ENCODE measurements at places on chromosomes 6 and 20. TPM values are rescaled to one million over a fixed set of nuclear protein-coding genes. Genes with fewer than 3 reads are reported as not detected.

Gene MOG
- total RNA-seq: not detected

DNA sequence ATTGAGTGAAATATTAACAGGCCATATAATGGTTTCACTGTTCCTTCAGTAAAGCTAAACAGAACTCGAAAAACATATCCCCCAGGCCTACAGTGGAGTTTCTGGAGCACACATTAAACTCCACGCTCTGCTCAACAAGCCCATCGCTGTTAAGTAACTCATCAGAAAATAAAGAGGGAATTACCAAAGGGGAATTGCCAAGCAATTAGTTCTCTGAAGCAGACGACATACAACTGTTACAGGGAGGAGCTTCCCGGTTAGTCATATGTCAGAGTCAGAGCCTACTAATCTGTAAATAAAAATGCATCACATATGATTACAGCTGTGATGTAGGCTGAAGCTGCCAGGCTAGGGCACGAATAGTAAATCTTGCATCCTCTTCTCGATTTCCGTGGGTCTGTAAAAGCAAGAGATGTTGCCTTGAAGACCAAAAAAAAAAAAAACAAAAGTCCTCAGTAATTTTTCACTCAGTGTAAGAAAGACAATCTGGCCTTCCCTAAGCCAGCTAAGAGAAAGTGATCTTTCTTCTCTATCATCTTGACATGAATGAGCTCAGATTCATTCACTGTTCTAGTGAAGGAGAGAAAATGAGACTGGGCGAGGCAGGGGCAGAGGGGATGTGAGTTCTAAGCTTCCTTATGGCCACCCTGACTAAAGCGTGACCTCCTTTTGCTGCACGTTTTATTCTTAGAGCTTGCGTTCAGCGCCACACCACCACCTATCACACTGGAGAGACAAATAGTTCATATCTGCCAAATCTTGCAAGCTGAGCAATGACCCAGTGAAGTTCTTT, 13.8 kb downstream of the ATXN1 start:
- no peaks in the 10 kb centered on the region for H3K27me3 ChIP-seq
- no peak overlapping the region for H3K4me3 ChIP-seq
- H3K4me1 ChIP-seq: peaks cover 71% of the 10 kb centered on the region
- peaks cover 13% of the 10 kb centered on the region for H3K36me3 ChIP-seq
- H3K27ac ChIP-seq: peak overlapping the region; percentile 88

DNA sequence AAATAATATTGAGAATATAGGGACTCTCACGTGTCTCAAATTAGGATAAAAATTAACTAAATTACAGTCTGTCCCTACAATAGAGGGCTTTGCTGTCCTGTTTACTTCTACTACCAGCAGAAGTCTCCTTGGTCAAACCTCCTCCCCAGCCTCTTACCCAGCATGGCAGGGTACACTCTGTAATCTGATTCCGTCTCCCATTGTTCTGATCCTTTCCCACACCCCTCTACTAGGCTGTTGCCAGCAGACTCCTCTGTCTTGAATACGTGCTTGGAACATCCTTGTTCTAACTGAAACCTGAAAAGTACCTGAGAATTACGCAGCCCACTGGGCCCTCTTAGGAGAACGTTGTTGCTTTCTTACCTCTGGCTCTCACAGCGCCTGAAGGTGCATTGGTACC, 112.2 kb upstream of the PREP start:
- H3K27ac ChIP-seq: no peak overlapping the region
- no peak overlapping the region for H3K4me3 ChIP-seq
- peaks cover 1% of the 10 kb centered on the region for H3K36me3 ChIP-seq
- H3K4me1 ChIP-seq: peaks cover under 1% of the 10 kb centered on the region
- H3K27me3 ChIP-seq: peaks cover 7% of the 10 kb centered on the region

Gene PROCR
- 5.2 TPM for total RNA-seq

GRCh38 chr6:75759207-75759606, 10.2 kb downstream of the MYO6 start:
- DNase-seq: no peak
- no peak overlapping the region for H3K27ac ChIP-seq
- H3K27me3 ChIP-seq: no peaks in the 10 kb centered on the region
- peaks cover 39% of the 10 kb centered on the region for H3K4me1 ChIP-seq

GRCh38 chr6:3455147-3455568, 1.7 kb downstream of the SLC22A23 start:
- no peak overlapping the region for H3K4me3 ChIP-seq
- H3K27ac ChIP-seq: no peak overlapping the region
- no peak for DNase-seq
- peaks cover 18% of the 10 kb centered on the region for H3K4me1 ChIP-seq
- no peaks in the 10 kb centered on the region for H3K27me3 ChIP-seq

Gene CST2
- total RNA-seq: not detected

Gene FNDC1
- total RNA-seq: 10.5 TPM

DNA sequence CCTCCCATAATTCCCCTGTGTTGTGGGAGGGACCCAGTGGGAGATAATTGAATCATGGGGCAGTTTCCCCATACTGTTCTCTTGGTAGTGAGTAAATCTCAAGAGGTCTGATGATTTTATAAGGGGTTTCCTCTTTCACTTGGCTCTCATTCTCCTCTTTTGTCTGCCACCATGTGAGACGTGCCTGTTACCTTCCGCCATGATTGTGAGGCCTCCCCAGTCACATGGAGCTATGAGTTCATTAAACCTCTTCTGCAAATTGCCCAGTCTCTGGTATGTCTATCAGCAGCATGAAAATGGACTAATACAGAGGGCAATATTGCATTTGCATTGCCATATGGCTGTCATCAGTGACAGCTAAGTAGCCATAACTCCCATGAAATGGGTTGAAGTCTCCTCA, 63.2 kb downstream of the ZNF217 start:
- H3K4me3 ChIP-seq: no peak overlapping the region
- H3K36me3 ChIP-seq: no peaks in the 10 kb centered on the region
- DNase-seq: no peak
- H3K27me3 ChIP-seq: peaks cover 1% of the 10 kb centered on the region
- no peak overlapping the region for H3K27ac ChIP-seq
- H3K4me1 ChIP-seq: no peaks in the 10 kb centered on the region

- no peak overlapping the region for H3K27ac ChIP-seq
- peaks cover 8% of the 10 kb centered on the region for H3K4me1 ChIP-seq
- peaks cover 5% of the 10 kb centered on the region for H3K27me3 ChIP-seq
- DNase-seq: no peak
These were observed 13.5 kb downstream of the IL22RA2 start for GRCh38 chr6:137159912-137160311.

GRCh38 chr6:2746557-2747061, 4.1 kb downstream of the MYLK4 start:
- peak overlapping the region; percentile 78 for H3K27ac ChIP-seq
- H3K36me3 ChIP-seq: no peaks in the 10 kb centered on the region
- H3K27me3 ChIP-seq: no peaks in the 10 kb centered on the region
- no peak for DNase-seq
- H3K4me3 ChIP-seq: no peak overlapping the region
- H3K4me1 ChIP-seq: peaks cover 55% of the 10 kb centered on the region

DNA sequence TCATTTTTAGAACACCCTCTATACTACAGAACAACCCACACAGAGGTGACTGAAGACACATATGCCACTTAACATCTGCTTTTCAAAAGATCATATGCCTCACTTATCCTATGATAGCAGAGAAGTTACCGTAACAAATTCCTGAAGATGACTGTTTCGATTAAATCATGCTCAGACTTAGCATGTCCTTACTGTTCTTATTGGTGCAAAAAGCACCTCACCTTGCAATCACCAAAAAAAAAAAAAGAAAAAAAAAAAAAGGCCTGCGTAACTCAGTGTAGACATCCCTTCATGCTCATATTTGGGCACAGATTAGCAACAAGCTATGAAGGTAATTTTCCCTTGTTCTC, 17.7 kb upstream of the DST start:
- peaks cover 44% of the 10 kb centered on the region for H3K4me1 ChIP-seq
- no peaks in the 10 kb centered on the region for H3K27me3 ChIP-seq
- H3K36me3 ChIP-seq: peaks cover 1% of the 10 kb centered on the region
- no peak overlapping the region for H3K27ac ChIP-seq

DNA sequence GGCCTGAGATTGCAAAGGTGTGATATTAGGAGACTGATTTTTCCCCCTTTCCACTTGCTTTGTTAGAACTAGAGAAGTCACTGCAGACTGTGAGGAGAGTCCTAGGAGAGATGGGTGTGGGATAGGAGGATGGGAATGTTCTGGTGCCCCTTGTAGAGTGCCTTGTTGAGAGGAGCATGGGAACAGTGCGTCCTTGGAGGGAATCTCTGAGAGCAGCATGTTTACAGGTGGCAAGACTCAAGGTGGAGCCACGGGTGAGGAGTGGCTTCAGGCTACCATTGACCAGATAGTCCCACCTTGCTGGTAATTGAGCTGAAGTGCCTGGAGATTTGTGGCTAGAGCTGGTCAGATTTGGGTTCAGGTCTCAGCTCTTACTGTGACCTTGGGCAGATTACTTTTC, 6.0 kb downstream of the PLCG1 start:
- peak overlapping the region; percentile 5 for H3K27ac ChIP-seq
- peaks cover 79% of the 10 kb centered on the region for H3K4me1 ChIP-seq
- no peaks in the 10 kb centered on the region for H3K27me3 ChIP-seq
- no peaks in the 10 kb centered on the region for H3K36me3 ChIP-seq
- DNase-seq: peak; percentile 15
- no peak overlapping the region for H3K4me3 ChIP-seq

Gene GNAS-AS1
- total RNA-seq: 1.1 TPM

Gene BLCAP
- total RNA-seq: 65.1 TPM

DNA sequence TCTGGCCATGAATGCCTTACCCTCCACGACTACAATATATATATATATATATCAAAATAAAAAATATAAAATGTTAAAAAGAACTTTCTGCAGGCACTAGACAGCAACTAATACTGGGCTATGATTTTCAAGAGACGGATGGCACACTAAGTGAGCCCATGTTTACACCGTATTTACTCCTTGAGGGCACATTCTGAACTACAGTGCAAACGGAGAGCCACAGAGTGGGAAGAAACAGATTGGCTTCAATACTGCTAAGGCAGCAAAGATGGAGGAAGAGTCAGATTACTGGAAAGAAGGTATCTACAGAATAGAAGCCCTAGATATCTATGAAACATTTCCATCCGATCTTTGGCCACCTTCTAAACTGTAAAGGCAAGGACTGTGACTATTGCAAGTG, 330.3 kb downstream of the HTR1B start:
- no peaks in the 10 kb centered on the region for H3K27me3 ChIP-seq
- H3K27ac ChIP-seq: no peak overlapping the region
- H3K4me1 ChIP-seq: no peaks in the 10 kb centered on the region
- no peak for DNase-seq
- H3K36me3 ChIP-seq: no peaks in the 10 kb centered on the region
- no peak overlapping the region for H3K4me3 ChIP-seq

Gene NHLRC1
- 1.1 TPM for total RNA-seq

GRCh38 chr6:156021746-156022396, 566.2 kb upstream of the NOX3 start:
- DNase-seq: no peak
- peak overlapping the region; percentile 20 for H3K27ac ChIP-seq
- peaks cover 13% of the 10 kb centered on the region for H3K4me1 ChIP-seq
- H3K27me3 ChIP-seq: no peaks in the 10 kb centered on the region
- no peak overlapping the region for H3K4me3 ChIP-seq
- H3K36me3 ChIP-seq: peaks cover 2% of the 10 kb centered on the region

DNA sequence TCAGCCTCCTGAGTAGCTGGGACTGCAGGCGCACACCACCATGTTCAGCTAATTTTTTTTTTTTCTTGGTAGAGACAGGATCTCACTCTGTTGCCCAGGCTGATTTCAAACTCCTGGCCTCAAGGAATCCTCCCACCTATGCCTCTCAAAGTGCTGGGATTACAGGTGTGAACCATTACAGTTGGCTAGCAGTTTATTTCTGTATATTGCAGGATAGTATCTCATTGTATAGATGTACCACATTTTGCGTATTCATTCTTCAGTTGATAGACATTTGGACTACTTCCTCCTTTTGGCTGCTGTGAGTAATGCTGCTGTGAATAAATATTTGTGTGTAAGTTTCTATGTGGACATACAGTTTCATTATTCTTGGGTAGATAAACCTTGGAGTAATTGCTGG, 32.9 kb downstream of the ASXL1 start:
- peaks cover 25% of the 10 kb centered on the region for H3K36me3 ChIP-seq
- H3K27me3 ChIP-seq: no peaks in the 10 kb centered on the region
- DNase-seq: no peak
- H3K27ac ChIP-seq: no peak overlapping the region
- no peak overlapping the region for H3K4me3 ChIP-seq
